GM23338 (cell line): ENCODE measurements at places on chromosomes 1 and 21.

DNA sequence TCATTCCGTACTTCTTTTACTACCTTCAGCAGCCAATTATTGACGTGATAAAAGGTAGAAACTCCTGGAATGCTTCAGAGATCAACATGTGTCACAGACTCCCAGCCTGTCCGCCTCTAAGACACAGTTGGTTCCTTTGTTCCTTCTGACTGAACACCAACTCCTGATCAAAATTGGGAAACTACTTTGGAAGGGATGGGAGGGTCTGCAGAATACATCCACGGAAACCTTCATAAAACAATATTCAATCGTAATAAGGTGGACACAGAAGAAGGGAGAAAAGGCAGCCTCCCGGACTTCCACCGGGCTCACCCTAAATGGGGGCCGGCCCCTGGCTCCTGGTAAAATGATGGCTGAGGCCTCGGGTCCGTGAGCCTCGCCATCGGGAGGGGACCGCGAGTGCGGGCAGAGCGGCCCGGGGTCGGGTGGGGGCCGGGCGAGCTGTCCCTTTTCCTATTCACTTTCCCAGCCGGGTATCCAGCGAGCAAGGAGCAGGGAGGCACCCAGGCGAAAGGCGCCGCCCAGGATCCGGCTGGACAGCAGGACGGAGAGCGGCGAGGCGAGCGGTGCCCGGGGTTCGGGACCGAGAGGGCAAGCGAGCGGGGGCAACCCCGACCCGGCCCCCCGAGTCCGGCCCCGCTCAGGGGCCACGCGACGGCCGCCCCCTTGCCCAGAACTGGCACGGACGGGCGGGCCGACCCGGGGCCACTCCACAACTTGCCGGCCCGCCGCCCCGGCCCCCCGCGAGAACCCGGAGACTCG, 805 bp downstream of the NRIP1 start:
- DNase-seq, result peak; percentile 66

DNA sequence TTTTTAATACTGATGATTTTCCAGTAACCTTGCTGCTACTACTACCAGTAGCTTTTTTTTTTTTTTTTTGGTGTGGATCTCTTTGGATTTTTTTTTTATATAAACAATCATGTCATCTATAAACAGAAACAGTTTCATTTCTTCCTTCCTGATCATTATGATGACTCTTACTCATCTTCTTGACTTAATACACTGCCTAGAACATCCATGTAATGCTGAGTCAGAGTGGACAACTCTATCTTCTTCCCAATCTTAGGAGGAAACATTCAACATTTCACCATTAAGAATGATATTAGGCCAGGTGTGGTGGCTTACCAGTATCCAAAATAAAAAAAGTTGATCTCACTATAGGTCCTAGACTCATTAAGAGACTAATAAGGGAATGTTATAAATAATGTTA, 69.1 kb downstream of the RUSC1 start:
- DNase-seq, result no peak

- DNase-seq, result peak; percentile 69
Observed at GRCh38 chr1:61052395-61053225, 29.8 kb upstream of the NFIA start.

- no peak for DNase-seq
Observed at GRCh38 chr1:79781261-79781660, 774.7 kb upstream of the ADGRL4 start.

- no peak for DNase-seq
Observed at GRCh38 chr21:17727361-17727760, 91.8 kb downstream of the C21orf91 start.

- peak; percentile 73 for DNase-seq
Observed at GRCh38 chr1:181423301-181423918, 59.9 kb upstream of the CACNA1E start.

GRCh38 chr1:9169601-9170137, 40.8 kb upstream of the GPR157 start:
- no peak for DNase-seq

- DNase-seq, result peak; percentile 89
Observed at GRCh38 chr1:154955039-154955717, 721 bp downstream of the PBXIP1 start.

DNA sequence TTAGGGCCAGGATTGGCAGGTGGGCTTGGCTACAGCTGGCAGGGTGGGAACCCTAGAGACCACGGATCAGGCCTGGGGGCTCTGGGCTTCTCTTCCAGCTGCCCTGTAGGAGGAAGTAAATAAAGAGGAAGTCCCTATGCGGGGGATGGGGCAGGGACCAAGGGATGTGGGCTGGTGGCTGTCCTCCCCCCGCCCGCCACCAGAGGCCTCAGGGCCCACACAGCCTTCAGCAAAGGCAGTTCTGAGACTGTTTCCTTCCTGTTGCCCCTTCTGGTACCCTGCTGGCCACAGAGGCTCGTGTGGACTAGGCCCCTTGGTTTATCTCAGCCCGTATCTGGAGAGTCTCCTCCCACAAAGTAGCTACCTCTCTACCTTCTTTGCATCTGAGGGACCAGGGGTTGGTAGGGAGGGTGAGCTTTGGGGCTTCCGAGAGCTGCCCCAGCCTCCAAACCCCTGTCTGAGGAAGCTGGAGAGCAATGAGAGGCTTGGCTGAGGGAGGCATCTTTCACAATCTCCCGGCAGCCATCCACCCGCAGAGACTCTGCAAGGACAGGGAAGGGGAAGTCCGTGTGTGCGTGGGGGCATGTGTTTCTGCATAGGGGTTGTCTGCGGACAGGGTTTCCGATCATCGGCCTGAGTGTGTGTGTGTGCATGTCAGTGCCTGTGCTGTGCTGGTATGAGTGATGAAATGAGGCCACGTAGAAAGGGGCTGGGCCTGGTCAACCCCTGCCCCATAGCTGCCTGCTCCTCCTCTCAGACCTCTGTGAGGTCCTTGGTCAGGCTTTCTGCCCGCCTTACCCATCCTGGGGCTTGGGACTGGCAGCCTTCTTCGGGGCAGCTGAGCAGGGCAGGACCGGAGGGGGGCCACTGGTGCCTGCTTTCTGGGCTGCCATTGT, 12.5 kb downstream of the RPS6KA1 start:
- peak; percentile 91 for DNase-seq

DNA sequence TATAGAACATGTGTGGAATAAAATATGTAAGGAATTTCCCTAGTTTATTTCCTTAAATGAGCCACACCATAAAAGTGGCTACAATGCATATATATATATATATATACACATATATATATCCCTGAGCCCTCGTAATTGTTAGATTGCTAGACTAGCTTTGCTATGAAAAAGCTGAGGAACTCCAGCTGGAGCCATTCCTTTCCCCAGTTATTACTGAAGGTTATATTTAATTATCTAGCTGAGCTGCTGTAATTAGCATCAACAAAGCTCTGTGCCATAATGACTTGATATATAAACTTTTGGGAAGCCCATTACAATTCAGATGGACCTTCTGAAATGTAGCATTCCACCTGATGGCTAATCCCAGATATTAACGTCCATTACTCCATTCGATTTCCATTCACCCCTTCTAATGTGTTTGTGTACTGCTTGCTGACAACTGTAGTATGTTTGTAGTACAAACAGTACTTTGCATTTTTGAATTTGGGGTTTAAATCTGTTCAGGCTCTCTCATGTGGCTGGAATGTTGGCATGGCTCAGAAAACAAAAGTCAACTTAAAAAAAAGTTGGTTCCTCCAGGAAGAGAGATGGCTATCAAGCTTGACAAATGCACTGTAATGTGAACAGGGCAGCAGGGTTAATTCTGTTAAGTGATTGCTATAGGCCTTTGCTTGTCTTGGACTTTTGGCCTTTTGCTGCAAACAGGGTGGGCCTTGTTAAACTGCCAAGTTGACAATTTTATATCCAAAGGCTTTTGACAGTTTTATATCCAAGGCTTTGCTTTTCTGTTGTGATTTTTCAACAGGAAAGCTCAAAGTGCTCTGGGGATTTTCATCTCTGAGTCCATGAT, 170.0 kb downstream of the LTN1 start:
- DNase-seq, result no peak

DNA sequence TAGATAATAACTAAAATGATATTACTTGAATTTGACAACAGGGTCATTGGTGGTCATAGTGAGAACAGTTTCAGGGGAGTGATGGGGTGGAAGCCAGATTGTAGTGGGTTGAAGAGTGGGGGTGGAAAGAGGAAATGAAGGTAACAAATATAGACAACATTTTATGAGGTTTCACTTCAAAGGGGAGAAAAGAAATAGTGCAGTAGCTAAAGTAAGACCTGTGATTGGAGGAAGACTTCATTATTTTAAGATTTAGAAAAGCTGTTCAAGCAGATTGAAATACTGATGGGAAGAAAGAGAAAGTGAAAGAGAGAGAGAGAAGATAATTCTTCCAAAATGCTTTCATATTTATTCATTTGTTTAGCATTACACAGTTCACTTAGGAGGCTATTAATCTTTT, 52.0 kb upstream of the KCNA3 start:
- DNase-seq, result no peak

DNA sequence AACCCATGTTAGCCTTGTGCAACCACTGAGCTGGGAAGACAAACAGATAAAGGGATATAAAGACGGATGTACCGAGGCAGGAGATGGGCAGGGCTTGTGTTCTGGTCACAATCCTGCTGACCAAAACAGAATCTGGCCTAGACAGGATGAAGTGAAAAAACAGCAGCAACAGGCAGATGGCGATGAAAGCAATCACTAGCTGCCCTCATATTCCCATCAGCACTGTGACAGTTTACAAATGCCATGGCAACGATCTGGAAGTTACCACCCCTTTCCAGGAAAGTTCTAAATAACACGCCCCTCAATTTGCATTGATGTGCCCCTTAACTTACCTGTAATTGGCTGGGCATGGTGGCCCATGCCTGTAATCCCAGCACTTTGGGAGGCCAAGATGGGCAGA, 40.6 kb upstream of the CD46 start:
- DNase-seq, result peak; percentile 77

DNA sequence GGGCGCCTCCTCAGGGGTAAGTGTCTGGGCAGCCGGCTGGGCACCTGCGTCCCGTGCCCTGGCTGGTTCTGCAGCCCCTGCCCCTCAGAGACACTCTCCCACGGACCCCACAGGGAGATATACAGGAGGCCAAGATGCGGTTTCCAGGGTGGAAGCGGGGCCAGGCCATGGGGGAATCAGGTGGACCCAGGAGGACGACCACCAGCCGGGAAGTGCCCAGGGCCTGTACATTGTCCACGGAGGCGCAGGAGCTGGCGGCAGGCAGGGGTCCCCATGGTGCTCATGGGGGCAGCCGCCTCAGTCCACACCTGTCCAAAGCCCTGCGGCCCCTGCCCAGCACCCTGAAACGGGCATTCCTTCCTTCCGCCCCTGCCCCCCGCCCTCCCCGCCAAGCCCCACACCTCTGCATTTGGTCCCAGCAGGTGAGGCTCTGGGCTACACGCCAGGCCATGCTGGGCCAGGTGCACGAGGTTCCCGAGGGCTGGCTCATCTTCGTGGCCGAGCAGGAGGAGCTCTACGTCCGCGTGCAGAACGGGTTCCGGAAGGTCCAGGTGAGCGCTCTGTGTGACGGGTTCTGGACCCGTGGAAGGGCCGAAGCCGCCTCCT, 36.7 kb downstream of the SLC19A1 start:
- no peak for DNase-seq

GRCh38 chr1:23964790-23965740, 5.4 kb downstream of the PNRC2 start:
- DNase-seq, result no peak

- DNase-seq, result no peak
Observed at GRCh38 chr1:10969971-10970332, 42.5 kb upstream of the TARDBP start.

DNA sequence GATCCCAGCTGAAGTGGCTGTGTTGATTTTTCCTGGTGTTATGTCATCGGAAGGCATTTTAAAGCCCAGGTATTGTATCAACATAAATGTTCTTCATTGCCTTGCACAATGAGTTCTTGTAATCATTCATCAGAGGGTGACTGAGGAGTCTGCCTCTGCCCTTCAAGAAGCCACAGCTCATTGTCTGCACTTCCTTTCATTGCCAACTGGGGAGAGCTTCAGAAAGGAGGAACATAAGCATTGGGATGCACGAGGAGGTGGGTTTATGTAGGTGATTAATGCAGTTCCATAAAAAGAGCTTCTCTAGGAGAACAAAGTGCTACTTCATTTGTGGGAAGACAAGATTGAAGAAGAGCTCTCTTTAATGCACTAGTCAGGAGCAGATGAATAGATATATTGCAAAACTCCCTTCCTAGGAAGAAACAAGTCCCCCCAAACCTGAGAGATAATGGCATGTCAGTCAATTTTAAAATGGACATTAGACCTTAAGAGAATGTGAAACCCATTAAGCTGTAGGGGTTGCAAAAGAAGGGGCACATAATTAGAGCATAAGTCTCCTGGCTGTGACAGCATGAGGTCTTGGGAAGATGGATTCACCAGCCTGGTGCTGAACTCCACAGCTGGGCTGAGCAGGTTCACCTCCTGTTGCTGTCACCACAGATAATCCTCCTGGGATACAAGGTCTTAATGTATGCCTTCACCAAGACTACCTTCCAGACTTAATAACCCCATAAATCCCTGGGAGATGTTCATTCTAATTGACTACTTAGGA, 124.6 kb downstream of the BACH1 start:
- DNase-seq, result no peak

GRCh38 chr1:3482378-3482849, 27.9 kb downstream of the ARHGEF16 start:
- DNase-seq, result peak; percentile 38

DNA sequence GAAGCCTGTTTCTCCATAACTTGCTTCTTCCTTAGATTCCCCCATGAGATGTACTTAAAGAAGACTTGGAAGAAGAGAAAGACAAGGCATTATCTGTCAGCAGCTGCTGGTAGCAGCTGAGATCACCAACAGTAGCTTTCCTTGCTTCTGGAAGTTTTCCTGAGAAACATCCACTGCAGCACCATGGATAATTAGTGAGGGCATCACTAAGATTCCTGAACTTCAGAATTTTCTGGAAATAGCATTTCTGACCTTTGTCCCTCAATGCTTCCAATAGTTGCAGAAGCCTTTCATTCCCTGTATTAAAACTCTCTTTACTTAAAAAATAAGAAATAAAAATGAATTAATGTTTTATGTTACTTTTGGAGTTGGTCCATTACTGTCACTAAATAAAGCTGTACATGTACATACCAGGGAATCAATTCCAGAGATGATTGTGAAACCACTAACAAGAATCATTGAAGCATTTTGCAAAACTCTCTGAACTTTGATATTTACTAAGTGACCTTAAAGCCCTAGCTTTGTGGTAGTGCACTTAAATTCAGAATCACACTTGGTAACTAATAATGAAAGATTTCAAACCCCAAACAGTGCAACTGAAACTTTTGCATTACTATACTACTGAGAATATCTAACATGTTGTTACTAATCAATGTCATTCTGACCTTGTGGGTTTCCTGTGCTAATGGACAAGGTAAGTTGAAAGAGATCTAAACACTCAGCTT, at the start of gene CFHR4:
Gene CFHR4, plus strand, starts transcription at position 538 of the 725 bp plus-strand sequence. Its CDS starts 99 bp downstream, at position 637.
- DNase-seq, result no peak

GRCh38 chr21:44763050-44763378, 38.6 kb downstream of the UBE2G2 start:
- DNase-seq, result no peak

- no peak for DNase-seq
Observed at GRCh38 chr1:152741656-152742055, 16.2 kb upstream of the KPRP start.

DNA sequence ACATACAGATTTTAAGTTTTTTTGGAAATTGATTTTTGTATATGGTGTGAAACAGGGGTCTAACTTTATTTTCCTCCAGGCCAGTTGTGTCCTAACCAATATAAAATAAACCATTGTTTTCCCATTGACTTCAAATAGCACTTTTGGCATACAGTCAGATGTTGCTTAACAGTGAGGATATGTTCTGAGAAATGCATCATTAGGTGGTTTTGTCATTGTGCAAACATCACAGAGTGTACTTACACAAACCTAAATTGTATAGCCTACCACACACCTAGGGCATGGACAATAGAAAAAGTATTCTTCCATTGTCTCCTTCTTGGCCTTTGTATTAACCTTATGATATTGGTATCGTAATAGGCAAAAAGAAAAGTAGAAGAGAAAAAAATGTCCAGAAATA, 37.4 kb upstream of the DISP1 start:
- DNase-seq, result no peak
